ENCODE measurements at places on chromosomes 3 and 15.
A peak's percentile ranks its signal among the peaks of the same experiment; 100 is the strongest.

- DNase-seq, result no peak
Observed at GRCh38 chr3:175108613-175109151, 249.5 kb downstream of the NAALADL2 start.

DNA sequence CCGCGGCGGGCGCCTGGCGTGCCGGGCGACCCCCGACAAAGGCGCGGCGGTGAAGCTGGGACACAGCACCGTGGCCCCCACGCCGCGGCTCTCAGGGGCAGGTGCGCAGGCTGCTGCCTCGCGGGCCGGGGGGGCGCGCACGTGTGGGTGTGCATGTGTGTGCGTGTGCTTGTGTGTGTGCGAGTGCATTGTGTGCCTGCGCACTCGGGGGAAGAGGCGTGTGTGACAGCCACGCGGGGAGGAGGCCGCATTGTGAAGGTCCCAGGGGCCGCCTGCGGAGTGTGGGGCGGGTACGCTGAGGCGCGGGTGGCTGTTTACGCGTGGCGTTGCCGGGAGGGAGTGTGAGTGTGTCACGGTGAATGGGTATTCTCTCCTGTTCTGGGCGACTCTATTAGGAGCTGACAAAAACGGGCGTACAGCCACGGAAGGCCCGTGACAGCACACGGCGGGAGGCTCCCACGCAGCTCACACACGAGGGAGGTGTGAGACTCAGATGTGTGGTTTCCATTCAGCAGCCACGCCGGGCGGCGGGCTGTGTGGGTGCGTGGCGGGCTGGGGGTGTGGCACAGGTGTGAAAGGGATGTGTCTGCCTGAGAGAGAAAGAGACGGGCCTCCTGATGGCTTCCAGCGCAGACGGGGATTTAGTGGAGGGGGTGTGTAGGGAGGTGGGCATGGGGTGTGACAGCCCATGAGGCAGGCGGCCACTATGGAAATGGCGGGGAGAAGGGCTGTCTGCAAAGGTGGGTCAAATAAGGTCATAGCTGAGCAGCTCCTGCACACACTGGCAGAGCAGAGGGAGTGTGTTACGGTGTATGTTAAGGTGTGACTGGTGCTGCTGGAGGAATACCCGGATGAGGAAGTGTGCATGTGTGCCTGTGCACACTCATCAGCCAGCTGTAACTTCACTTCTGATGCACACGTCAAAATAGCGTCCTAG lies 750 bp downstream of the PODXL2 start:
- DNase-seq, result no peak

DNA sequence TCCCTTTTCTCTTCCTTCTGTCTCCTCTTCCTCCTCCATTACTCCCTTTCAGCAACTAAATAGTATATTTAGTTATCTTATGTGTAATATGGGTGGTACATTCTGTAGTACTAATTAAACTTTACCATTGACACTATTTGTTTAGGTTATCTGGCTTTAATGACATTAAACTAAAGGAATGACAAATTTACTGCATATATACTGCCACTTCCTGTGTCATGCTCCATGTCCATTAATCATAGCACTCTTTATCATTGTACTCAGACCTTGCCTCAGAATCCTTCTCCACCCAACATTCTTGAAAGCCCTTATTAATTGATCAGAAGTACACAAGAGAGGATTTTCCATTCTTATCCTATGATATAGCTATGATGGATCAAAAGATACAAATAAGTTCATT lies 244.2 kb downstream of the NAALADL2 start:
- no peak for DNase-seq

- no peak for DNase-seq
Observed at GRCh38 chr3:65922441-65922840, 116.3 kb downstream of the MAGI1 start.

GRCh38 chr15:100803171-100803440 lies 76.5 kb upstream of the ALDH1A3 start:
- no peak for DNase-seq

DNA sequence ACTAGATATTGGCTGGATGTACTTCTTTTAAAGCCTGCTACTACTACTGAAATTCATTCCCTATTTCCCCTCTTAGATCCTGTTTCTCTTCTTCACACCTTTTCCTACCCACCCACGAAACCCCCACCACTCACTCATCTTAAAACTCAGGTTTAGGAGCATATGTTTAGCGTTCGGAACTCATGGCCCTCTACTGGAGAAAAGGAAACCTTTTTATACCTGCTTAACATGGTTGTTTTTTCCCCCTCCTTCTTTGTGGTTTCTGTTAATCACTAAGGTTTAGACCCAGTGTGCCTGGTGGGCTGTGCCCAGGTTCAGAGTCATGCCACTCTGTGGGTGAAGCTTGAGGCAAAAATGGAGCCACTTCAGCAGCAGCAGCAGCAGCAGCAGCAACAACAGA lies 2.6 kb downstream of the ARID3B start:
- no peak for DNase-seq

DNA sequence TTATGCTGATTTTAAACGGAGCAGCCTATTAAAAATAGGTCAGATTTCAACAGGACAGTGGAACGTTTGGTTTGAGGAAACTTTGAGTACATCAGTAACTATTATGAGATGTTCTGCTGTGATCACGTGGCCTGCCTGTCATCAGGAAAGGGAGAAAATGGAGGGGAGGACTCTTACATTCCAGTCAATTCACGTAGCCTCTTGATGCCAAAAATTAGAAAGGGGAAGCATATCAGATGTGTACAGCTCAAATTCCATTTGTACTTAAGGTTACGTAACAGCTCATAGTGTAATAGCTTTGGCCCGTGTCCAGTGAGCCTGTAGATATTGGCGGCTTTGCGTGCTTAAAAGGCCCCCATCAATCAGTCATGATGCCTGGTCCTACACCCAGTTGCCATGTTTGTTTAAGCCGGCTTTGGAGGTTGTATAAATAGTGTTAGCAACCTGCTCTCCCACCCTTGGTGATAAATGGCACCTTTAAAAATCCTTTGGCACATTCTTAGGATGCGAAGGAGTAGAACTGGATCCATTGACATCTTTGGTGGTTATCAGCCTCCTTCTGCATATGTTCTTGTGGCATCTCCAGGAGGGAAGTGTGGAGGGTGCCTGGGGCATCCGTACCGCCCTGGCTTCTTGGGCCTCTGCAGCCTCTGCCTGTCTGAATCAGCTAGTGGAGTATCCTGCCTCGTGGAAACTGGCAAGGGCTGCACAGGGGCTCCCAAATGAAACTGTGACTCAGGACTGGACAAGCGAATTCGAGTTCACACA lies 163.9 kb downstream of the THSD4 start:
- DNase-seq, result no peak

DNA sequence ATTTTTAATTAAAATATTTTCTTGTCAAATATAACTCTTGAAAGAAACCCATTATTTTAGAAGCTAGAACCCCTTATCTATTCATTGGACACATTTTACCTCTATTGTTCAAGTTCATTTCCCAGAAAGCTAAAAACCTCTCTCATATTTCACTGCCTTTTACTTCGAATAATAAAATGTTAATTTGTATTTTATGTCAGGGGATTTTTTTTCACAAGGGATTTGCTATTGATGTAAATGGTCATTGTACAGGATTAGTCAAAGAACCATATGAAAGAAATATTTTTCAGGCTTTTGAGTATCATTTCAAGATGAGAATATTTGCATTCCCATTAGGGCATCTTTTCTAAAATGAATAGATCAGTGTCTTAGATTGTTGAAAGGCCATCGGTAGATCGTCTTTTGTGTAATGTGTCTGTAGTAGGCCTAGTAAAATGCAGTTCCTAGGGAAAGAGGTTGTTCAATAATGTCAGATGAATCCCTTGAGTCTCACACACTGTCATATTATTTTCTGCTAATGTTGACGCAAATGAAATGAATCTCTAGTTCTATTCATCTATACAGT lies 114.5 kb downstream of the ROBO1 start:
- DNase-seq, result no peak

DNA sequence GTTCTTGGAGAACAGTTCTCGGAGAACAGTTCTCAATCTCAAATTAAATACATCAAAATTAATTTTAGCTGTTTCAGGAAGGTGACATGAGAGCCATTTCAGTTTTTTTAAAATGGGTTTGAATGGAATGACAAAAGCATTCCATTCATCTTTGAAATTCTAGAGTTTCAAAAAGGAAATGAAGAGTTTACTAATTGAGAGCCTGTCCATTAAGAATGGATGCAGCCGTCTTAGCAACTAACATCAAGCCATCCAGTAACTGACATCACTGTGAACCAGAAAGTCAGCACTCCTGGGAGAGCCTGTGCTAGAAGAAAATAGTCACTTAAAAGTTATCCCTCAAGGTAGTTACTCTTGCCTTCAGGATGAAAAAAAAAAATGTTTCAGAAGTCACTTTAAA lies 47.0 kb upstream of the FSTL1 start:
- no peak for DNase-seq

DNA sequence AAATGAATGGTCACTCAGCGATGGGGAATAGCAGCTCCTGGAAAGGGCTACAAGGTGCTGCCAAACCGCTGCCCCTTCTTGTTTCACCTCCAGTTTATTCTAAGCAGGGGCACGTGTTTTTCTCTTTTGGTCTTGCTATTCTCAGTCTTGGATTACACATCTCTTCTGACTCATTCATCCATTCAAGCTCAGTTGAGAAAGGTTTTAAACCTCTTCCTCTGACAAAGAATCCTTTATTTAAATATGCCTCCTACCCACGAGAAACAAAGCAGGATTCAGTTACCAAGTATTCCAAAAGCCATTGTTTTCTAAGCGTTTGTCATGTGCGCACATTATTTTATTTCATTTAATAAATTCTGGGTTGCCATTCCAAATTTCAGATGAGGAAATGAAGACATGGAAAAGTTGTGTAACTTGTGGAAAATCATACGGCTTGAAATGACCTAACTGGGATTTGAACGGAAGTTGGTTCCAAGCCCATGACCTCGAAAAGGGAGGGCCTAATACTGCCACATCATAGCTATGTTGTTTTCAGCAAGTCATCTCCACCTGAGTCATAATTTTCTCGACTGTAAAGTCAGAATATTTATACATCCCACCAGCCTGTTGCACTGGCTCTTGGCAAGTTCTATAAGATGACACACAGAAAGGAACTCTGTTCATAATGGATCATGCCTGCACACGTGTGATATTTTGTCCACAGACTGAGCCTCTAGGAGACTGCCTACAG lies 292.0 kb upstream of the SLCO3A1 start:
- DNase-seq, result no peak

DNA sequence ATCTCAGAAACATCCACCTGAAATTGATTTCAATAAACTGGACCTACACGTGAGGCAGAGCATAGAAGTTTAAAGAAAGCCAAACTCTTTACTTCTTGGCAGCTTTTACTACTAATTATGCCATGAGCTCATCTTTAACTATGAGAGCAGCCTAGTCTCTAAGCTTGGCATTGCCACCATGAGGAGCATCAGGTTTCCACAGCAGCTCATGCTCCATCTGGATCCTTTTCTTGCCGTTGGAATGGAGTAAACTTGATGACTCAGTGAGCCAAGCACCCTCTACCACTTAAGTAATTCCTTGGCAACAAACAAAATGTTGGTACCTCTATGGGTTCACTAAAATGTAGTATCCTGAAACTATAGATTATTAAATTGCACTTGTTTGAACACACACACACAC lies 583.2 kb downstream of the EPHA3 start:
- DNase-seq, result no peak

- DNase-seq, result no peak
Observed at GRCh38 chr3:142597906-142598305, 1.7 kb downstream of the PLS1 start.

DNA sequence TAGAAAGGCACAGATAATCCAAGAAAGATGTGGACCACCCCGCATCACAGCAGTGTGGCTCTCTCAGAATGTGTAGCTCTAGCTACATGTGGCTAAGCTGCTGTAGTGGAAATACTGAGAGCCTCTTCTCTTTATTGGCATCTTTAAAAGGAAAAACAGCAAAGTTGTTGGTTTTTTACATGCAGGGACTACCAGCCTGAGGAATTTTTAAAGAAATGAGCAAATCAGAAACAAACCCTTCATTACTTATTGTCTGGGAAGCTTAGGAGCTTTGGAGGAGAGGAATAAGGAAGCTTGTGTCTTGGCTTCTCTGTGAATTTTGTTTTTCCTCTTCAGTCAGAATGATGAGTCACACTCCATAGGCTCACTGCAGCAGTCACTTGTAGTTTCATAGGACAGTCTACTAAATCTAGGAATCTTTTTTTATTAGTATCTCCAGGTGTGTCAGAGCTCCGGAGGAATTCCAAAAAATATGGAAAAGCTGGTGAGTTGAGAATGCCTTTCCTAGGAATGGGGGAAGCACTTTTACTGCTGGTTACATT lies 27.5 kb downstream of the POLG start:
- peak; percentile 13 for DNase-seq

- no peak for DNase-seq
Observed at GRCh38 chr3:13796701-13797460, 83.0 kb downstream of the WNT7A start.

GRCh38 chr15:51121631-51122225 lies 27.0 kb upstream of the TNFAIP8L3 start:
- no peak for DNase-seq

- DNase-seq, result no peak
Observed at GRCh38 chr15:93664213-93664956, 567.0 kb upstream of the MCTP2 start.

- no peak for DNase-seq
Observed at GRCh38 chr15:67834581-67835296, 5.1 kb downstream of the RNU6-1 start.

DNA sequence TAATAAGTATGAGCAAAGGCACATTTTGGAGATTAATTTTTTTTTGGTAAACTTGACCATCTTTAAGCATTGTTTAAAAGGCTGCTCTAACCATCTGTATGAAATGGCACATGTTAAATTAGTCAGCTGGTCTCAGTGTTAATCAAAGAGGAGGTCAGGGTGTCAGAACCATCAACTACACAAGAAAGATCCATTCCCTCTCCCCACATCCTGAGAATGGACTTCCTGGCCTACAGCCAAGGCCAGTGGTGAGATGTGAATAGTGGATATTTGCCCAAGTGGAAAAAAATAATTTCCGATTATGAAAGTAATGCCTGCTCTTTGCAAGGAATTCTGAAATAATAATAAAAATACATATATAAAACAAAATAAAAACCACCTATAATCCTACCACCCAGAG lies 641.7 kb downstream of the NR2F2 start:
- DNase-seq, result no peak

DNA sequence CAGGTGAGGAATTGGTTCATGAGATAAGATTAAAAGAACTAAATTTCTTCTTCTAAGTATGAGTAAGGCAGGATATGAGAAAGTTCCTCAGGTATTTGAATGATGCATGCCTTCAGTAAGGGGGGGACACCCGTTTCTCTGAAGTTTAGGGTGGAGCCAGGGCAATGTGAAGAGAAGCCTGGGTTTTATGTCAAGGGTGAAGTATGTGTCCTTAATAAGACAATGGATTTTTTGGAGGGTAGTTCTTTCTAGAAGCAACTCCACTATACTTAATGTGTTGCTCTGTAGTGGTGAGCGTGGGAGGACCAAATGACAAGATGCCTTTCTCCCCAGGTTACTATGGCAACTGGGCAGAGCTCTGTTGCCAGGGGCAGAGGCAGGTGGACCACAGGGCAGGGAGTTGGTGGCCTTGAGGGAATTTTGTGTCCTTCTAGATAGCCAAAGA lies 44.0 kb downstream of the PHLDB2 start:
- DNase-seq, result no peak

- no peak for DNase-seq
Observed at GRCh38 chr3:114270019-114270418, 23.8 kb upstream of the TIGIT start.
